ENCODE measurements at places on chromosomes 16 and 17.

GRCh38 chr16:7614021-7614795 is 281.6 kb downstream of the RBFOX1 start:
- no peak for DNase-seq

- no peak for DNase-seq
Measured at GRCh38 chr16:86378831-86379504, 131.4 kb upstream of the FOXF1 start.

- DNase-seq, result no peak
Measured at GRCh38 chr16:89815639-89816348, 653 bp downstream of the FANCA start.

DNA sequence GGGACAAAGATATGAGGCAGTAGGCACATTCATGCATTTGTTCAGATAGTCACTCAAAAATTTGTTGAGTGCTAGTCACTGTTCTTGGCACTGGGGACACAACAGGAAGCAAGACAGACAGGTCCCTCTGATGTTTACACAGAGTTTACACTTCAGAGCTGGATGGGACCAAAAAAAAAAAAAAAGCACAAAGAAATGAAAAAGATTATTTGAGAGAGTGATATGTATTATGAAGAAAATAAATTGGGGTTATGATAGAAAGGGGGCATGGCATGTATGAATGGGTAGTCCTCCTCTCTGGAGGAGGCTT is 3.5 kb upstream of the YPEL2 start:
- DNase-seq, result no peak

DNA sequence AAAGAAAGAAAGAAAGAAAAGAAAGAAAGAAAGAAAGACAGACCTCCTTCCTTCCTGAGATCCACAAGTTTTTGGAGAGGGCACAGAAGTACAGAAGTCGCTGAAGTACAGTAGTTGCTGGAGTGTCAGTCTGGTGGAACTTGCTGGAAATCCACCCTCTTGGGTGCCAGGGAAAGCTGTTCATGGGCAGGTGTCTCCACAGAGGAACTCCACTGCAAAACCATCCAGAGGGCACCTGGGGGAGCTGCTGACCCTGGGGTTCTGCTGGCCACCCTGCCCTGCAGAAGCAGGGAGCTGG is 3.5 kb upstream of the PRR14 start:
- no peak for DNase-seq

DNA sequence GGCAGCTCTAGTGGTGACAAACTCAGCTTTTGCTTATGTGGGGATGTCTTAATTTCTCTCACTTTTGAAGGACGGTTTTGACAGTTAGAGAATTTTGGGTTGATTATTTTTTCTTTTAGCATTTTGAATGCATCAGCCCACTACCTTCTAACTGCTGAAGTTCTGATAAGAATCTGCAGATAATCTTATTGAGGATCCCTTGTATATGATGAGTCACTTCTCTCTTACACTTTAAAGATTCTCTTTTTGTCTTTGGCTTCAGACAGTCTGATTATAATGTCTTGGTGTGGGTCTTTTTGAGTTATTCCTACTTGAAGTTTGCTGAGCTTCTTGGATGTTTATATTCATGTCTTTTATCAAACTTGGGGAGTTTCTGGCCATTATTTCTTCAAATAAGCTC is 5.5 kb upstream of the PRKCB start:
- no peak for DNase-seq

DNA sequence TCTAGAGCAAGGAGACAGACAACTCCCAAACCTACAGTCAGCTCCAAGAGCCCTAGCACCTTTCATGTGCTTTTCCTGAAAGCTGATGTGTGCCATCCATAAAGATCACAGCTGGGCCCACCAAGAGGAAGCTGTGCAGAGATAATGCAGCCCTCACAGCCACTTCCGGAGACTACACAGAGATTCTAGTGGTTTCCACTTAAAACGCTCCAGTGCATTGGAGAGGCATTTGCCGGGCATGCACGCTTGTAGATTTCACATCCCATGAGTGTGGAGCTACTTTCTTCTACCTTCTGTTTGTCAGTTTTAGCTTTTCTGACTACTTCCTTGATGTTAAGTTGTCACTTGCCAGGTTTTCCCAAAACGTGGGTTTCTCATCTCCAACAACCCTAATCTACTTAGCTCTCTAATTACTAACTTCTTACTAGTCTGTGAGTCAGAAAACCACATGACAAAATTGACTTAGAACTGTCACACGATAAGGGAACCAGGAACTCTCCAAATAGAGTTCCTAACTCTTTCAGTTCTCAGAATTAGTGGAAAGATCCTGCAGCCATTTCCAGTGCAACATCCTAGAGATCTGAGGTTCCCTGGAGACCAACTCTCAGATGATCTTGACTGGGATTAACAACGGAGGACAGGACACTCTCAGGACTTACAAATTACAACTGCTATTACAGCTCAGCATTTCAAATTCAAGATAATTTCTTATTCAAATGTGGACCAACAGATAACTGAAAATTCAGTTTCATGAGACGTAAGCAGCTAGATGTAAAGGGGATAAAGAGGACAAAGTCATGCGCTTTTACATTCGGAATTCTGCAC is 28.6 kb downstream of the PMP22 start:
- DNase-seq, result no peak

GRCh38 chr17:41977991-41978390 is 11.4 kb downstream of the CNP start:
- DNase-seq, result no peak

DNA sequence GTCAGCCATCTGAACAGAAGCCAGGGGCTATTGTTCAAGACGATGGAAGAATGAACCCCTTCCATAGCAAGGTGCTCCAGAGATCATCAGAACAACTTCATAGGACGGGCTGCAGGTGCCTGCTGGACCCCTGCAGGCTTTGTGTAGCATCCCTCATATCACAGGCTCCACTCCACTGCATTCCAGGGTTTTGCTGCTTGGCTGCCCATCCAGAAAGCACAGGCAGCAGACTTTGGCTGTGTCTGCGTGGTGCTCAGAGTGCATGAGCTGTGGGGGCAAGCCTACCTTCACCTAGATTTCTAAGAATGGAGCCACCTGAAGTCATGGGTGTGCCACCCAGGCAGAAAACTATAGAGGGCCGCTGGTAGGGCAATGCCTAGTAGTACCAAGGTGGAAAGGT is 93.9 kb upstream of the NLRP1 start:
- no peak for DNase-seq

- DNase-seq, result no peak
Measured at GRCh38 chr17:31509095-31509804, 117.8 kb downstream of the RAB11FIP4 start.

- no peak for DNase-seq
Measured at GRCh38 chr17:67239597-67239996, 5.4 kb downstream of the HELZ start.

DNA sequence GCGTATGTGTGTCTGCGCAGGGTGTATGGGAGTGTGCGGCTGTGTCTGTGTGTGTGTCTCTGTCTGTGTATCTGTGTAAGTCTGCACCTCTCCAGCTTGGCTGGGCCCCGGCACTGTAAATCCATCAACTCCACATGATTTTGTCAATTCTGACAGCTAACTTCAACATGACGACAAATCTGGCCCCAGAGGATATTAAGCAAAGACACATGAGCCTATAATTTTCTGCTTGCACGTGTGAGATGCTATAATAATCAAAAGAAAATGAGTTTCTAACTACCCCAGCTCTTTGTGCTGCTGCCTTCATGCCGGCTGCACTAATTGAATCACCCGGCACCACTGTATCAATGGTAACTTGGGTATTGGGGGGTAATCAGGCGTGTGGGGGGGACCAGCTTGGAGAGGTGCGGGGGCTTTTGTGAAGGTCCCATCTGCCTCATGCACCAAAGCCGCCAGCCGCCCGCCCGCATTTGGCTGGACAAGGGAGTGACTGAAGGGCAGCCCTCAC is 57.6 kb upstream of the LHX1 start:
- no peak for DNase-seq

GRCh38 chr17:14389681-14390080 is 88.8 kb downstream of the HS3ST3B1 start:
- DNase-seq, result no peak

DNA sequence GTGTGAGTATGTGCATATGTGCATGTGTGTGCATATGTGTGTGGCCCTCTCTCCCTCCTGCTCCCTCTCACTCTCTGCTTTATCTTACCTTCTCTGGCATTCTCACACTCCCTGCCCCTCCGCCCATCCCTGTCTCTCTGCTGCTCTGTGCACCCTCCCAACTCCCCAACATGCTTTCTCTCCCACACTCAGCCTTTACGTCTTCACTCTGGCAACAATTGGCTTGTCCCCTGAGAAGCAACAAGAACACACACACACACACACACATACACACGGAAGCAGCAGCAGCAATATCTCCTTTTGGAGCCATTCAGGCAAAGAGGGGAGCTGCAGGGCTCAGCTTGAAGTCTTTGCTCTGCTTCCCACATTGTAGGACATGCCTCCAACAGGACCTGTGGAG is 27.8 kb downstream of the PITPNM3 start:
- no peak for DNase-seq

- DNase-seq, result no peak
Measured at GRCh38 chr17:35523296-35523695, 14.2 kb downstream of the SLFN12L start.

GRCh38 chr16:59545721-59546120 is 811.6 kb upstream of the GOT2 start:
- DNase-seq, result no peak

DNA sequence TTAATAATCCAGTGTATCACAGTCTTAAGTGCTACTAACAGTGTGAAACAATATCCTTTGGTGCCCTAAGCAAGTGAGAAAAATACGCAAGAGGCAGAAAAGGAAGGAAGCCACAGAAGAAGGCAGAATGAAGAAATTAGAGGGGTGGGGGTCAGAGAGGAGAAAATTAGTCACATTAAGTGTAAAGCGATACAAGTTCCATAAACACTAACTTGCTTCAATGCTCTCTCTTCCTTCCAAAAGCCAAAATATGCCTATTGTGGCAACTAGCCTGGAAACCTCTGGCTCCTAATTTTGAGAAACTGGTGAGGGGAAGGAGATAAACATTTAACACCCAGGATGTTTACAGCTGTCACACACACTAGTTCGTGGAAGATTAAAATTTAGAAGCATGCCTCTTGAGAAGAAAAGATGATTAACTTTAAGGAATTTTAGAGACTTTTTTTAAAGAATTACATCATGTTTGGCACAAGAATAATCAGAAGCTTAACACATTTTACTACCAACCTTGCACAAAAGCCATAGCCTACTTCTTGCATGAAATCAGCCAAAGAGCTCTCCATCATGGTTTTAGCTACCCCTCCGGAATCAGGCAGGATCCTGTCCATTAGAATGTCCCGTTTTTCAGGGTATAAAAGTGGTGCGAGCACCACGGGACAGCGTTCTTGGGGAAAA is 44.7 kb downstream of the CNOT1 start:
- no peak for DNase-seq

- DNase-seq, result no peak
Measured at GRCh38 chr17:41530062-41531048, 2.2 kb upstream of the KRT19 start.

GRCh38 chr17:57772774-57773173 is 27.7 kb upstream of the CCDC182 start:
- no peak for DNase-seq

- DNase-seq, result no peak
Measured at GRCh38 chr16:77306075-77306474, 106.9 kb downstream of the SYCE1L start.

GRCh38 chr17:17172990-17173389 is 33.1 kb downstream of the PLD6 start:
- no peak for DNase-seq

- no peak for DNase-seq
Measured at GRCh38 chr17:4407851-4408250, 25.9 kb upstream of the SPNS3 start.

- DNase-seq, result no peak
Measured at GRCh38 chr16:17296431-17296830, 174.3 kb downstream of the XYLT1 start.

GRCh38 chr16:54954220-54954619 is 23.6 kb downstream of the IRX5 start:
- DNase-seq, result no peak

GRCh38 chr16:48054881-48055601 is 100.8 kb downstream of the ABCC12 start:
- DNase-seq, result no peak

DNA sequence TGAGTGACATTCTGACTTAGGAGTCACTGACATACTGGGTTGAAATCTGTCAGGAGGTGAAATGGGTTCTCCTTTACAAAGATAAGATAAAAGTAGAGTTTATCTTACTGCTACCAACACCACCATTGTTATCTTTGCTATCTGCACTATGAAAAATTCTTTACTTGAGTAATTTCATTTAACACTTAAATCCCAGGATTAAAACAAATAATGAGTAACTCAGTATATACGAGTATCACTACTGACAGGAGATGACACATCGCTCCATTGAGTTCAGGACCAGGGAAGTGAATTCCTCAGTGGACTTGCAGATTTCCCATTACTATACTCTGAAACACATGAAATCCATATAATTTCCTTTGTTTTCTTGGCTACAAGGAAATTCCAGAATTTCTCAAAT is 242.1 kb upstream of the NLRP1 start:
- DNase-seq, result no peak

GRCh38 chr16:82643936-82644630 is 17.3 kb downstream of the CDH13 start:
- DNase-seq, result no peak

- no peak for DNase-seq
Measured at GRCh38 chr16:85210423-85211169, 98.3 kb upstream of the CIBAR2 start.

- no peak for DNase-seq
Measured at GRCh38 chr16:89708481-89708931, 7.0 kb upstream of the SPATA2L start.

GRCh38 chr17:6126768-6127167 is 56.6 kb downstream of the WSCD1 start:
- DNase-seq, result no peak

DNA sequence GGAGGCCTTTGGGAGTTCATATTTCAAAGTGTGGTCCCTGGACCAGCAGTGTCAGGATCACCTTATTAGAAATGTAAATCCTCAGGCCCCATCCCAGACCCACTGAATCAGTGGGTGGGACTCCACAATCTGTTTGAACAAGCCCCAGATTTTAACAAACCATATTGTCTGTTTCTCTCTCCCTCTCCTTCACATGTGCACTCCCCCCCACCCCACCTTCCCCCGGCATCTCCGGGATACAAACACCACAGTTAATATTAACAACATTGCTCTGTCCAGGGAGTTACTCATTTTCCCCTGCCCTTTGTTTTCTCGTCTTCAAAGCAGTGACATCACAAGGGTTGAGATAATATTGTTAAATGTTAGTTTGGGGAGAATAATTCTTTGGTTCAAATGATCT is 127.3 kb downstream of the KATNIP start:
- no peak for DNase-seq

GRCh38 chr16:79838496-79839259 is 238.1 kb upstream of the MAF start:
- no peak for DNase-seq

GRCh38 chr17:6686026-6686425 is 27.1 kb downstream of the SLC13A5 start:
- DNase-seq, result no peak

DNA sequence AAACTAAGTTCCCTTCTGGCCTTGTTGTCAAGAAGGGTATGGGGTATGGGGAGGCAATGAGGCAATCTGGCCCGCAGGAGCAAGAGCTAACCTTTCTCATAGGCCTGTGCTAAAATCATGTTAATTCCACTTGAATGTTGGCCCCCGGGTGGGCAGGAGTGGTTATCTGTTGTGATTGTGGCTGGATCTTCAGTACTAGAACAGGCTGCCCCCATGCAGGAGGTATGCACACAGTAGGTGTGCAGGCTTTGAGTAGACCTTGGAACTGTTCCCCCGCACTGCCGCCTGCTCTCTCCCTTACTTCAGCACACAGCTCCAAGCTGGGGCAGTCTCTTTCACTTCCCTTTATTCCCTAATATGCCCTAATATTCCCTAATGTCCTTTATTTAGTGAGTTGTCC is 52.4 kb upstream of the TANGO6 start:
- DNase-seq, result no peak

Measured in stimulated activated CD4-positive, alpha-beta T cell treated with anti-CD3 and anti-CD28 coated beads, TNF-alpha, amount 100 ng/mL, for 1 hour (primary cell).